Stimulated activated CD4-positive, alpha-beta T cell treated with anti-CD3 and anti-CD28 coated beads, Interleukin-1b, Interleukin-23, amount 100 ng/mL, for 24 hours (primary cell): ENCODE measurements at places on chromosomes 12 and 14.

- DNase-seq, result no peak
These were observed 191.9 kb downstream of the NUBPL start for GRCh38 chr14:31752867-31753661.

DNA sequence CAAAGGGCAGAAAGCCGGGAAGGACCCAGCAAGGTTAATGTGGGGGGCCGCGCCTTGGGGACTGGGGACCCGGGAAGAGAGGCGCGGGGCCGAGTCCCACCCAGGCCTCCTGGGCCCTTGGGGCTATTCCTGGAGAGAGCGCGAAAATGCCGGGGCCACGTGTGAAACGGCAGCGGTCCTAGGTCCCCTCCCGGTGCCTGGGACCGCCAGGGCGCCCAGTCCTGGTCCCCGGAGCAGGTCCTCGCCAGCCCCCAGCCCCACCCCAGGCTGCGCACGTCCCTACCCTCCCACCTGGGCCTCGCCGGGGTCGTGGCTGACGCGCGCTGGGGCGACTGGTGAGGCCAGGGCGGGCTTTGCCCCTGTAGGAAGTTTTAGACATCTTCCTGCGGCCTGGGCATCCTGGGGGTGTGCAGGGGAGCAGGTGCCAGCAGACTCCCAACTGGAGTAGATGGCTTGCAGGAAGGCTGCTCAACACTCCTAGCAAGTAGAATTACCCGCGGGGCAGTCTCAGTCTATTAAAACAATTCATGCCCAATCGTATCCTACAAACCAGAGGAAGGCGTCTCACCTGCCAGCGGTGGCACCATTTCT, 708 bp downstream of the FAR2 start:
- DNase-seq, result no peak

DNA sequence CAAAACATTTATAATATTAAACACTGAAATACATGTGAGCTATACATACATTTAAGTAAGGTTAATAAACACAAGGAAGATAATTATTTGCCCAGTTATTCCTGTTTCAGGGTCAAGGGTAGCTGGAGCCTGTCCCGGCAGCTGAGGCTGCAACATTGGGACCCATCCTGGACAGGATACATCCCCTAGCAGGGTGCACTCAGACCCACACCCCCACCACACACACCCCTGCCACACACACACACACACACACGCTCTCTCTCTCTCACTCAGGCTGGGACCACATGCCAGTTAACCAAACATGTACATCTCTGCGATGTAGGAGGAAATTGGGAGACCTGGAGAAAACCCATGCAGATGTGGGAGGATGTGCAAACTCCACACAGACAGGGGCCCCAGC, 112.6 kb upstream of the TMCC3 start:
- no peak for DNase-seq

DNA sequence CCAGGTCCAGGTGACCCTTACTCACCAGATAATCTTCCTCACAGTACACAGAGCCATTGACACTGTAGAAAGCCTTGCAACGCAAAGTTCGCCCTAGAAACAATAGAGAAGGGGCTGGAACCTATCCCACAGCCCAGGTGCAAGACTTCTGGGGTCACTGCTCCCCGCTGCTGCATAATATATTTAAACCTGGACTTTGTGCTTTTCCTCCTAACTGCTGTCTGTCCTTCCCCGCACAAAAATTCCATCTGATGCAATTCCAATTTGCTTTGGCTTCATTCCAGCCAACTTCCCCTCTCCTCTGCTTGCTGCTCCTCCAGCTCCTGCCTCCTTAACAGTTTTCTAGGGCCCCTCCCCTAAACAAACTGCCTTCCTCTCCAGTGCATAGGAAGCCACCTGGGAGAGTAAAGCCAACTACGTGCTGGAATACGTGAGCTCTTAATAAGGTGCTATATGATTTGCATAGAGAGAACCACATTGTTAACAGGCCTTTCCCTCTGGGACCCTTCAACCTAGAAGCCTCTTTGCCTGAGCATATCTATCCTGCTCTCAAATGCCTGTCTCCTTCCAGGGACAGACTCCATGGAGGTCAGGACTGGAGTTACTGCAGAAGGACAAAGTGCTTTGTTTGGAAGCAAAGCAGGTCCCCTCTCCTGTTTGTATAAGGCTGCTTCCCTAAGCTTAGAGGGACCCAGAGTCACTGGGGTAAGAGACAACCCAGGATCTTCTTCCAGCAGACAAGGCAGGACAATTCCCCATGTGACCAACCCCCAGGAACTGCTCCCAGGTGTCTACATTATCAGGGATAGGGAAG, 5.5 kb downstream of the AJUBA start:
- DNase-seq, result no peak

DNA sequence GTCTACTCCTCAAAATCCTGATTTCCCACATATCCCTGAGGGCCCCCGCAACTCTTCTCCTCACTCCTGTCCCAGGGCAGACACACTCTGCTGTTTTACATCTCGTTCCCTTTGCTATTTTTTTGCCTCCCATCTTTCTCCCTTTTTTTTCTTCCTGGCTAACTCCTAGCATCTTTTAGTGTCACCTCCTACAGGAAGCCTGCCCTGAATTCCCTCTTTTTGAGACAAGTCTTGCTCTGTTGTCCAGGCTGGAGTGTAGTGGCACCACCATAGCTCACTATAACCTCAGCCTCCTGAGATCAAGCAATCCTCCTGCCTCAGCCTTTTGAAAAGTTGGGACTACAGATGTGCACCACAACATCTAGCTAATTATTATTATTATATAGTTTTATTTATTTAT, 13.3 kb downstream of the MORN3 start:
- no peak for DNase-seq

- DNase-seq, result no peak
These were observed 14.0 kb downstream of the KCTD10 start for GRCh38 chr12:109462868-109463692.

GRCh38 chr12:132726386-132726785, 15.7 kb downstream of the PGAM5 start:
- DNase-seq, result no peak

- DNase-seq, result no peak
These were observed 230.2 kb downstream of the EPS8 start for GRCh38 chr12:15558915-15559528.
